Suppressor macrophage treated with lipopolysaccharide for 1 hour (primary cell): ENCODE measurements at places on chromosomes 2 and 18.
A peak's percentile ranks its signal among the peaks of the same experiment; 100 is the strongest.

GRCh38 chr2:26462100-26462499 lies 15.8 kb downstream of the OTOF start:
- no peak for DNase-seq

- DNase-seq = no peak
Measured at GRCh38 chr2:63737081-63737751, 104.5 kb upstream of the UGP2 start.

DNA sequence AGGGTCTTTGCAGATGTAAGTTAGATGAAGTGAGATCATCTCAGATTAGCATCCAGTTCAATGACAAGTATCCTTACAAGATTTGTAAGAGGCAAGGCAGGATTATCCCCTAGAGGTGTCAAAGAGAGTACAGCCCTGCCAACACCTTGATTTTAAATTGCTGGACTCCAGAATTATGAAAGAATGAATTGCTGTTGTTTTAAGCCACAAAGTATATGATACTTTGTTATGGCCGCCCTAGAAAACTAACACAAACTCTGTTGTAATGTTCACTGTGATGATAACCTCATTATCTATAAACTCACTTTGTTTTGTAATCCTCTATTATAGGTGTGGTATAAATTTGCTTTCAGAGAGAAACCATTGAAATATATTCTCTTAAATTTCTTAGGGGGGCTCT lies 249.0 kb upstream of the SPOPL start:
- DNase-seq = no peak

GRCh38 chr18:57429167-57430078 lies 5.8 kb upstream of the ONECUT2 start:
- DNase-seq = peak; percentile 59

DNA sequence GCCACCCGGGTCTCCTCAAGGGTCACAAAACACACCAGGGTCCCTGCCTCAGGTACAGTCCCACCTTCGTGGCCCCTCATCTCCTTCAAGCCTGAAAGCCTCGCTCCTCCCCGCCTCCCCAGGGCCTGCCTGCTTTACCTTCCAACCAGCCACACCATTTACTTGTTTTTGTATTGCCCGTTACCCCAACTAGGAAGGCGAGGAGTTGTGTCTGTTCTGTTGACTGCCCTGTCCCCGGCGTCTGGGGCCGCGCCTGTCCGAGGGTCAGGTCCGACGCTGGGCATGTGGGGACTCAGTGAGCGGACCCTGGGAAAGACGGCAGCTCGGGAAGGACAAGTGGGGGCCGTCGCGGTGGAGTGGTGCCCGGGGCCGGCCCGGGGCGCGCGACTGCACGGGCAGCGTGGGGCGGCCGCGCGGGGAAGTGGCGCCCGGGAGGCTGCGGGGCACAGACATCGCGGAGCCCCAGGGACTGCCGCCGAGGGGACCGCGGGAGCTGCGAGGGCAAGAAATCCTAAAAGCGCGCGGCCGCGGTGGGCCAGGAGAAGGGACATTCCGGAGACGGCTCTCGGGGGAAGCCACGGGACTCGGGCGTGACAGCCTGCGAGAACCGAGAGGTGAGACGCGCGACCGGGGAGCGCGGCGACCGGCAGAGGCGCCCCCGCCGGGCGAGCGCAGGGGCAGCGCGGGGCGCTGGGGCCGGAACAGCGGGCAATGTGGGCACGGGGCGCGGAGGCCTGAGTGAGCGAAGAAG lies 797 bp upstream of the GRHL1 start:
- peak; percentile 75 for DNase-seq

- no peak for DNase-seq
Measured at GRCh38 chr2:117718048-117718447, 96.4 kb upstream of the DDX18 start.

DNA sequence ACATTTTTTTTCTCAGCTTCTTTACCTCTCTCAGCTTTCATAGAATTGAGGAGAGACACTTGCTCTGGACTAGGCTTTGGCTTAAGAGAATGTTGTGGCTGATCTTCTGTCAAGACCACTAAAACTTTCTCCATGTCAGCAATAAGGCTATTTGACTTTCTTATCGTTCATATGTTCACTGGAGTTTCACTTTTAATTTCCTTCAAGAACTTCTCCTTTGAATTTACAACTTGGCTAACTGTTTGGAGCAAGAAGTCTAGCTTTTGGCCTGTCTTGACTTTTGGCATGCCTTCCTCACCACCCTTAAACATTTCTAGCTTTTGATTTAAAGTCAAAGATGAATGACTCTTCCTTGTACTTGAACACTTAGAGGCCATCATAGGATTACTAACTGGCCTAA lies 104.4 kb upstream of the SLC39A10 start:
- peak; percentile 58 for DNase-seq

DNA sequence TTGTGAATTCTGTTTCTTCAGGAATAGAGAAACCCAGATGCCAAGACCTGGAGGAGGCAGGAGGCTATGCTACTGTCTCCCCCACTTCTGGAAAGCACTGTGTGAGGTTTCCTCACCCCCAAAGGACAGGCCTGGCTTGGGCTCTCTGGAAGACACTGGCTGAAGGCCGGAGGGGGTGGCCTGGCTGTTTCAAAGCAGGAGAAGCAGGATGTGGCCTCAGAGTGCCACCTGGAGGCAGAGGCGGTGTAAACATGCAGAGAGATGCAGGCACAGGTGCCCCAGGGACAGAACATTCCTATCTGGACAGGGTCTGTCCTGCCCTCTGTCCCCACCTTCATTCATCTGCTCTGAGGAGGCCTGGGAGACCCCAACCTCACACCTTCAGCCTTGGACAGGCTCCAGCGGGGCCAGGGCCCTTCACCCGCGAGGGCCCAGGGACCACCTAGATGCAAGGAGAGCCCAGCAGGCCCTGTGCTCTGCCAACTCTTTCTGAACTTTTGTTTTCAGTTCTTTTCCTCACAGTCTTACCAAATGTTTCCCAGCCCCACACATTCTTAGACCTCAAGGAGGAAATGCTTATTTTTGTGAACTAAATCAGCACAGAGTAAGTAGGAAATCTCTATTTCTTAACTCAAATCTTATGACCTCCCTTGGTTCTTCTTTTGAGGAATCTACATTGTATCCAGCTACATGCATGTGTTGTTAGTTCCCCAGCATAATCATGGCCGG lies 79.2 kb downstream of the LONRF2 start:
- DNase-seq = peak; percentile 72

GRCh38 chr2:185757356-185757755 lies 18.8 kb downstream of the FSIP2 start:
- no peak for DNase-seq

GRCh38 chr2:197426723-197427603 lies 7.9 kb downstream of the SF3B1 start:
- no peak for DNase-seq

GRCh38 chr2:24451805-24452501 lies 39.1 kb upstream of the NCOA1 start:
- DNase-seq = peak; percentile 37

GRCh38 chr2:168450171-168450570 lies 5.9 kb upstream of the CERS6 start:
- no peak for DNase-seq
